Stimulated activated memory B cell treated with anti-CD40 and anti-IgM and Interleukin-4, amounts not matched to agents 10 μg/mL and 1 μg/mL and 100 μg/mL, for 72 hours (primary cell): ENCODE measurements at places on chromosomes 5 and 9.

DNA sequence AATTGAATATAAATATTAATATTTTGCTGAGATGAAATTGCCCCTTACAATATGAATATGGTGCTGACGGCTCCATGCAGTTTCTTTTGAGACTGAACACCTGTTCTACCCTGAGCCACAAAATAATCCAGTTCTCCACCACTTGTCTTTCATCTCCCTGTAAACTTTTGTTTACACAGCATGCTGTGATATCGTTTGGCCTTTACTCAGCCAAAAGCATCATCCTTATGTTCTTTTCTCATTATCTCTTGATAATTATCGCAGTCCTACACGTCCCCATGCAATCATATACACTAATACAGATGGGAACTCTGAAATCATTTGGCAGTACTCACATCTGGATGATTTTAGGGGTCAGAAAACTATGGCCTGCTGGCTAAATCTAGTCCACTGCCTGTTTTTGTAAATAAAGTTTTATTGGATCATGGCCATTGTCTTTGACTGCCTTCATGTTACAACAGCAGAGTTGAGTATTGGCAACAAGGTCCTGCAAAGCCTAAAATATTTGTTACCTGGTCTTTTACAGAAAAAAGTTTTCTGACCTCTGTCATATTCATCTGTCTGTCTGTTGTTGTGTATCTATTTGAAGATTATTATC lies 53.3 kb downstream of the AOPEP start:
- ATAC-seq: no peak
- peaks cover 9% of the 10 kb centered on the region for H3K4me1 ChIP-seq
- peak overlapping the region; percentile 78 for H3K27ac ChIP-seq
- H3K36me3 ChIP-seq: no peaks in the 10 kb centered on the region

DNA sequence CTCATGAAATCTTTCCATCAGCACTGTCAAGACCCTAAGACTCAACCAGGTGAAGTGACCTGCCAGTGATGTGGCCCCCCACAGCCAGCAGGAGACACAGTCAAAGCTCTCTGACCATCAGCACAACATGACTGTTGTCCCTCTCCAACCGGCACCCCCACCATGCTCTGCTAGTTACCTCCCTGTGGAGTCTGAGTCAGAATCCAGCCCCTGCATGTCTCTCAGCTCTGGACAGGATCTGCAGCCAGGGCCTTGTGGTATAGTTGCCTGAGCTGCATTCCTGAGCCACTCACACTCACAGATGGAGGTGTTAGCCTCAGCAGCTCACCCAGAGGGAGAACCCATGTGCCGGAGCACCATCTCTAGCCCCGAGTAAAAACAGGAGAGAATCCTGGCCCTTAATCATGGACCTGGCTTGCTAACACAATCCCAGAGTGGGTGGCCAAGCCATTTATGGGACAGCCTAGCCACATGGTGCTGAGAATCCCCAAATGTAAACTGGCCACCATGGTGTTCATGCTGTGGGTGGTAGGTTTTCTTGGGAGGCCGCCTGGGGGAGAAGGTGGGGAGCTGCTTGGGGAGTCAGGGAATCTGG lies 237.8 kb downstream of the PAPPA start:
- no peak overlapping the region for H3K4me3 ChIP-seq
- no peaks in the 10 kb centered on the region for H3K27me3 ChIP-seq
- peaks cover 10% of the 10 kb centered on the region for H3K4me1 ChIP-seq
- no peaks in the 10 kb centered on the region for H3K36me3 ChIP-seq

GRCh38 chr9:133785753-133786370 lies 47.7 kb upstream of the SARDH start:
- H3K4me3 ChIP-seq: peak overlapping the region; percentile 71
- peak overlapping the region; percentile 96 for H3K27ac ChIP-seq
- peaks cover 79% of the 10 kb centered on the region for H3K4me1 ChIP-seq
- H3K36me3 ChIP-seq: peaks cover 60% of the 10 kb centered on the region
- H3K27me3 ChIP-seq: no peaks in the 10 kb centered on the region

- H3K4me3 ChIP-seq: no peak overlapping the region
- peak; percentile 62 for ATAC-seq
- H3K4me1 ChIP-seq: peaks cover 38% of the 10 kb centered on the region
These were observed 190.2 kb upstream of the SNX2 start for GRCh38 chr5:122584411-122585300.

GRCh38 chr5:53017383-53017782 lies 28.2 kb downstream of the ITGA2 start:
- no peaks in the 10 kb centered on the region for H3K4me1 ChIP-seq
- no peaks in the 10 kb centered on the region for H3K36me3 ChIP-seq
- no peak overlapping the region for H3K27ac ChIP-seq
- ATAC-seq: no peak

GRCh38 chr9:76374783-76375559 lies 19.3 kb downstream of the RFK start:
- no peak overlapping the region for H3K4me3 ChIP-seq
- H3K4me1 ChIP-seq: no peaks in the 10 kb centered on the region
- H3K27me3 ChIP-seq: no peaks in the 10 kb centered on the region
- peaks cover 8% of the 10 kb centered on the region for H3K36me3 ChIP-seq
- ATAC-seq: no peak
- no peak overlapping the region for H3K27ac ChIP-seq

- H3K36me3 ChIP-seq: no peaks in the 10 kb centered on the region
- ATAC-seq: peak; percentile 80
- peaks cover 73% of the 10 kb centered on the region for H3K4me1 ChIP-seq
- no peaks in the 10 kb centered on the region for H3K27me3 ChIP-seq
- H3K4me3 ChIP-seq: peak within 1 kb of the TSS; percentile 77
These were observed at the start of gene HBEGF for GRCh38 chr5:140346348-140347221. TSS of gene HBEGF (minus strand) at chr5:140346603. CDS start at chr5:140346328, 275 bp downstream.

- peaks cover 20% of the 10 kb centered on the region for H3K27me3 ChIP-seq
- no peaks in the 10 kb centered on the region for H3K36me3 ChIP-seq
- H3K27ac ChIP-seq: no peak overlapping the region
- H3K4me3 ChIP-seq: no peak overlapping the region
These were observed 55.5 kb downstream of the KCNIP1 start for GRCh38 chr5:170559296-170559695.

- H3K4me3 ChIP-seq: no peak overlapping the region
- H3K27ac ChIP-seq: no peak overlapping the region
- no peaks in the 10 kb centered on the region for H3K4me1 ChIP-seq
- peaks cover 5% of the 10 kb centered on the region for H3K36me3 ChIP-seq
- no peak for ATAC-seq
These were observed 66.2 kb downstream of the ABHD17B start for GRCh38 chr9:71844808-71845207.
